Panc1 (cell line): ENCODE measurements at places on chromosomes 6 and 20. TPM values are rescaled to one million over a fixed set of nuclear protein-coding genes. Genes with fewer than 3 reads are reported as not detected.
A peak's percentile ranks its signal among the peaks of the same experiment; 100 is the strongest.

The CASS4 gene
- 0.15 TPM for total RNA-seq

The DHX16 gene
- total RNA-seq = 44.5 TPM

The LINC00237 gene
- not detected for total RNA-seq

The SPINT4 gene
- not detected for total RNA-seq

The IPCEF1 gene
- 0.28 TPM for total RNA-seq

The CST3 gene
- 158 TPM for total RNA-seq

The MMP24 gene
- 7.1 TPM for total RNA-seq

DNA sequence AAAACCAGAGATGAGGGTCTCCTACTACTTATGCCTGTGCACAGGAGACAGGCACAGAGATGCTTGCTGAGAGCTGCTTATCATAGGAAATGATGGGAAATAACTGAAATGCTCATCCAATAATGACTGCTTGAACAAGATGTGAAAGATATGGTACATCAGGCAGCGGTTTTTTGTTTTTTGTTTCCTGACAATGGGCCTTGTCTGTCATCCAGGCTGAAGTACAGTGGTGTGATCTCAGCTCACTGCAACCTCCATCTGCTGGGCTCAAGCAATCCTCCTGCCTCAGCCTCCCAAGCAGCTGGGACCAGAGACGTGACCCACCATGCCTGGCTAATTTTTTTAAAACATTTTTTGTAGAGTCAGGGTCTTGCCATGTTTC is 1.2 kb upstream of the RIPOR3 start:
- no peak for DNase-seq
- no peaks in the 10 kb centered on the region for H3K27me3 ChIP-seq
- no peaks in the 10 kb centered on the region for H3K36me3 ChIP-seq
- peak overlapping the region; percentile 99 for H3K27ac ChIP-seq

DNA sequence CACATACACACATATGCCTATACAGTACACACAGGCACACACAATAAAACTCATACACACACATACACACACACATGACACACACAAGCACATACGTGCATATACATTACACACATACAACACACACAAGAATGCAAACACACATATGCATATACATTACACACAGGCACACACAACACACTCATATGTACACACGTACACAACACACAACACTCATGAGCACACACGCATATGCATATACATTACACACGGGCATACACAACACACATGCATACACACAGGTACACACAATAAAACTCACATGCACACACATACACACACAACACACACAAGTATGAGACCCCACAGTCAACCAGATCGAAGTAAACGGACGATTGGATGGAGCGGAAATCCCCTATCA is 238.2 kb downstream of the ERMARD start:
- H3K27ac ChIP-seq = no peak overlapping the region
- DNase-seq = no peak
- no peaks in the 10 kb centered on the region for H3K36me3 ChIP-seq
- H3K4me3 ChIP-seq = no peak overlapping the region
- no peaks in the 10 kb centered on the region for H3K4me1 ChIP-seq

DNA sequence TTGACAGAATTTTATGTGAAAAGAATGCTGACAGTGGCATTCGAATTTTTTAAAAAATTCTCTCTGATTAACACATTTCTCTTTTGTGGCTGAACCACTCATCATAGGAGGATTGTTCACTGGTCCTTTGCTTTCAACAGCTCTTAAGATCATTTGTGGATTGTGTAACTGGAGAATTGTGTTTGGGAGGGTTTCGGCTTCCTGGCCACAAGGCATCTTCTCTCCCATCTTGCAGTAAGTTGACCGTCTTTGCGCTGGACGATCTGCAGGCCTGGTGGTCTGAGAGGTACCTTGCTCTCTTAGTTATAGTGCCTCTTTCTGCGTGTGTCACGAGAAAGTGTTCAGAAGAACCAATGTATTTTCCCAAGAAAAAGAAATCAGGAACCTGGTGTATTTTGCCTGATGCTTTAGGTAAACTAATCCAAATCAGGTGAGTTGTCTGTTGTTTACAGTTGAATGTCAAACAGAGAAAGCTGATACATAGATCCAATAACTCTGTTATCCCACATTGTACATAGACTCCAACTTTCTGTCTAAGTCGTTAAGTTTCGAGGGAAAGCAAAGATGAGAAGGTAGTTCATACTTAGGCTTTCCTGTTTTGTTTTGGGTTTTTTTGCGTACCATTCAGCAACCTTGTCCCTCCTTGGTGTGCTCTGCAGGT is 14.8 kb upstream of the EXOC2 start:
- H3K36me3 ChIP-seq = no peaks in the 10 kb centered on the region
- no peak overlapping the region for H3K27ac ChIP-seq
- no peak overlapping the region for H3K4me3 ChIP-seq
- H3K4me1 ChIP-seq = peaks cover 5% of the 10 kb centered on the region; the same call in 1 of the 2 replicates

DNA sequence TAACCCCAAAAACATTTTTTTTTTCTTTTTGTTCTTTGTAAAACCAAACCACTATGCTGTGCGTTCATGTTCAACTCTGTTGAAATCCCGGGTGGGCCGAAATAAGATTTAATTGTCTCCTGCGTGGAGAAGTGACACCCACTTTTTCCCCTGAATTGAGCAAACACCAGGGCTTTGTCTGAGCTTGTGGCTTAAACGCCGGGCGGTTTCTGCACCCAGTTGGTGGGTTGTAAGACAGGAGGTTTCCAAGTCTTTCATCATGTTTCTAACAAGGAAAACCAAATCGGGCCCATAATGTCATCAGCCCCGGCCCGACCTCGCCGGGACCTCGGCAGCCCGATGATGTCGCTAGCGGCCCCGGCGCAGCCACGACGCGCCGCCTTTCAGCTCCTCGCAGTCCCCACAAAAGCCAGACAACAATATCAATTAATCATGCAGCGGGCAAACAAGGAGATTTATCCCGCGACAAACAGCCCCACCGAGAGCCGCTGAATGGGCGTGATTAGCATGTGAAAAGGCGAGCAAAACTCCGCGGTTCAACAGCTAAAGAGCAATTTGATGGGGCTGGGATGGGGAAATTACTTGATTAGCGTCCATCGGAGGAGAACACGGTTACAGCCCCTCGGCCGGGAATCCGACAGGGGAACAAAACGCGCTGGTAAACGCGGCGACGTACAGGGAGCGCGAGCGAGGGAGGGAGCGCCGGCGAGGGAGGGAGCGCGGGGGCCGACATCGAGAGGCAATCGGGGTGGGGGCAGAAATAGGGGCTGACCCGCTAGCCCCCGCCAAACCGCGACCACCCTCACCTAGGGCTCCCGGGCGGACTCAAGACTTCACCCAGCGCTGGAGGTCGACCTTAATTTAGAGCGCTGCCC is 5.3 kb downstream of the LINC00237 start:
- no peaks in the 10 kb centered on the region for H3K36me3 ChIP-seq
- H3K27me3 ChIP-seq = peaks cover 5% of the 10 kb centered on the region; the same call in 1 of the 2 replicates
- no peak for DNase-seq

GRCh38 chr6:41791305-41791704 is 3.8 kb downstream of the TOMM6 start:
- no peak for DNase-seq
- H3K4me3 ChIP-seq = no peak overlapping the region
- no peaks in the 10 kb centered on the region for H3K27me3 ChIP-seq

DNA sequence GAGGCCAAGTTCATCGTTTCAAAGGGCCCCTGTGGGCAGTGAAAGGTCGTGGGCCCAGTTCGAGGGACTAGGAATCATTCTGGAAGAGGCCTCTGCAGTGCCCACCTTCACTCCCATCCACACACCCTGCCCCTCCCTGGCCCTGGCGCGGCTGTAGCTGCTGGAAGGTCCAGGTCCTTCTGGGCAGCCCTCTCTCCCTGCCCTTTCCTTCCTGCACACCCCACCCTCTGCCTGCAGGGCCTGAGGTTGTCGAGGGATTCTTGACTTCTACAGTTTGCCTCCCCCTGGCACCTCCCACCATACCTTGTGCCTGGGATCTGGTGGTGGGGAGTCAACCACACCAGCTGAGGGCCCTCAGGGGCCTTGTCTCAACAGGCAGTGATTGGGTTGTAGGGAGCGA is 4.5 kb upstream of the MYT1 start:
- no peak overlapping the region for H3K27ac ChIP-seq
- no peak for DNase-seq
- H3K27me3 ChIP-seq = peaks cover 15% of the 10 kb centered on the region
- H3K36me3 ChIP-seq = no peaks in the 10 kb centered on the region
- no peak overlapping the region for H3K4me3 ChIP-seq
- H3K4me1 ChIP-seq = no peaks in the 10 kb centered on the region

DNA sequence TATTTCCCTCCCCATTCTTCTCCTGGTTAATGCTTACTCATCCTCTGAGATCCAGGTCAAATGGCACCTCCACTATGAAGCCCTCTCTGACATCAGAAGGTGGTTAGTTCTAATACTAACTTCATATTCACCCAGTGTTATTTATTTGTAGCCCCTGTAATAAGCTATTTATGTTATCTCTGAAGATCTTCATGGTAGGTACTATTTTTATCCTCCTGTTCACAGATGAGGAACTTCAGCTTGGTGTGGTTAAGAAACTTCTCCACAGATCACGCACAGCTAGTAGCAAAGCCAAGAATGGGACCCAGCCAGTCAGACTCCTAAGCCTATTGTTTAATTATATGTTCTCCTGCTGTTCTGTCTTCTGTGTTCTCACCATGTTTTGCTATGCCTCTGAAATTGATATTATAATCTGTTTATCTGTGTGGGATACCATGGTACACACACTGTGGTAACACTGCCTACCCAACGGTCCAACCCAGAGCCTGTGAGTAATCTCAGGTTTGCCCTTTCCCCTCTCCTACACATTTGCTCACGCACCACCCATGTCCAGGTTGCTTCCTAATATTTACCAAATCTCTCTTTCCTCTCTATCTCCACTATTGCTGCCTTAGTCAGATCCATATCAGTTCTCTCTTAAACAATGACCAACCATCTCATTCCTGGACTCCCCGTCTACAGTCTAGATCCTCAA is 98.4 kb downstream of the IPCEF1 start:
- no peak for DNase-seq
- no peaks in the 10 kb centered on the region for H3K4me1 ChIP-seq
- no peak overlapping the region for H3K4me3 ChIP-seq
- H3K27me3 ChIP-seq = no peaks in the 10 kb centered on the region

GRCh38 chr6:84774157-84774984 is 10.0 kb upstream of the TBX18 start:
- no peak for DNase-seq
- peaks cover 41% of the 10 kb centered on the region for H3K27me3 ChIP-seq
- no peaks in the 10 kb centered on the region for H3K36me3 ChIP-seq
- no peak overlapping the region for H3K27ac ChIP-seq

GRCh38 chr6:50305660-50306059 is 255.9 kb upstream of the DEFB112 start:
- H3K4me3 ChIP-seq = no peak overlapping the region
- H3K27ac ChIP-seq = no peak overlapping the region
- H3K36me3 ChIP-seq = no peaks in the 10 kb centered on the region
- DNase-seq = no peak
- no peaks in the 10 kb centered on the region for H3K4me1 ChIP-seq

GRCh38 chr6:134060491-134061106 is 8.2 kb upstream of the SLC2A12 start:
- no peaks in the 10 kb centered on the region for H3K27me3 ChIP-seq
- H3K27ac ChIP-seq = peak overlapping the region; percentile 83
- H3K4me3 ChIP-seq = no peak overlapping the region
- peaks cover 49% of the 10 kb centered on the region for H3K4me1 ChIP-seq

DNA sequence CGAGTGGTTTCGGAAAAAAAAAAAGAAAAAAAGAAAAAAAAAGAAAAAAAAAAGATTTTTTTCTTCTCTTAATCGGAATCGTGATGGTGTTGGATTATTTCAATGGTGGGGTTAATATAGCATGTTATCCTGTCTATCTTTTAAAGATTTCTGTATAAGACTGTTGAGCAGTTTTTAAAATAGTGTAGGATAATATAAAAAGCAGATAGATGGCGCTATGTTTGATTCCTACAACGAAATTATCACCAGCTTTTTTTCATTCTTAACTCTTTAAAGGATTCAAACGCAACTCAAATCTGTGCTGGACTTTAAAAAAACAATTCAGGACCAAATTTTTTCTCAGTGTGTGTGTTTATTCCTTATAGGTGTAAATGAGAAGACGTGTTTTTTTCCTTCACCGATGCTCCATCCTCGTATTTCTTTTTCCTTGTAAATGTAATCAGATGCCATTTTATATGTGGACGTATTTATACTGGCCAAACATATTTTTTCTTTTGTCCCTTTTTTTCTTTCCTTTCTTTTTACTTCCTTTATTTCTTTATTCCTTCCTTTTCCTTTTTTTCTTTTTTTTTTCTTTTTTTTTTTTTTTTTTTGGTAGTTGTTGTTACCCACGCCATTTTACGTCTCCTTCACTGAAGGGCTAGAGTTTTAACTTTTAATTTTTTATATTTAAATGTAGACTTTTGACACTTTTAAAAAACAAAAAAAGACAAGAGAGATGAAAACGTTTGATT is 3.6 kb downstream of the SOX4 start:
- peaks cover 22% of the 10 kb centered on the region for H3K36me3 ChIP-seq
- H3K4me3 ChIP-seq = peak overlapping the region; percentile 95
- no peak for DNase-seq
- H3K27me3 ChIP-seq = no peaks in the 10 kb centered on the region

DNA sequence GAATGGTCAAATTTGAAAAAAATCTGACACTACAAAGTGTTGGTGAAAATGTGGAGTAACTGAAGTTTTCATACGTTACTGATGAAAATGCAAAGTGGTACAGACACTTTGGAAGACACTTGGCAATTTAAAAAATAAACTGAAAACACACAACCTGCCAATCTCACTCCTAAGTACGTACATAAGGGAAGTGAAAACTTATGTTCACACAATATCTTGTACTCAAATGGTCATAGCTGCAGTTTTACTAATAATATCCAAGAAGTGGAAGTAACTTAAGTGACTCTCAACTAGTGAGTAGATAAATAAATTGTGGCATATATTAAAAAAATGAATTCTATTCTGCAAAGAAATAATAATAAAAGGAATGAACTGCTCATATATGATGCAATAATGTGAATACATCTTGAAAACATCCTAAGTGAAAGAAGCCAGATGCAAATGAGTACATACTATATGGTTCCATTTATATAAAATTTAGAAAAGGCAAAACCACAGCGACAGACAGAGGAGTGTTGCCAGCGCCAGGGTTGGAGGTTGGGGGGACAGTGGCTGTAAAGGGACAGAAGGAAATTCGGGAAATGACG is 198.2 kb downstream of the ERMARD start:
- no peaks in the 10 kb centered on the region for H3K36me3 ChIP-seq
- no peaks in the 10 kb centered on the region for H3K4me1 ChIP-seq
- H3K27me3 ChIP-seq = peaks cover 2% of the 10 kb centered on the region
- H3K27ac ChIP-seq = no peak overlapping the region
- DNase-seq = no peak
- no peak overlapping the region for H3K4me3 ChIP-seq
